HCT116 (cell line): ENCODE measurements at places on chromosomes 1 and 21. TPM values are rescaled to one million over a fixed set of nuclear protein-coding genes. Genes with fewer than 3 reads are reported as not detected.
A peak's percentile ranks its signal among the peaks of the same experiment; 100 is the strongest.

DNA sequence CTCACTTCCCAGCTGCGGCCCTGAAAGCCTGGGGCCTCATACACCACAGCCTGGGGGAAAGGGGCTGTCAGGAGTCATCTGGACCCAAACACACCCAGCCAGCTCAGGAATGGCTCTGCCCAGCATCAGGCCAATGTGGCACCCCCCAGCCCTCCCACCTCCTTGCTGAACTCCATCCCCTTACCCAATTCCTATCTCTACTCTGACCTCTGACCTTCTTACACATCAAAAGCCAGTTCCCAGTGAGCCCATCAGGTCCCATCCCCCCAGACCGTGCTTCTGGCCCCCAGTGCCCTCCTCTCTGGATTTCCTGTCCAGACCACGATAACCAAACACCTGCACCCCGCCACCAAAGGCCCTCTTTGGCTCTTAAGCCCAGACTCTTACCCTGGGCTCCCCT is 16.3 kb downstream of the CRYBG2 start:
- no peak for DNase-seq

GRCh38 chr1:89998306-89998705 is 3.4 kb downstream of the ZNF326 start:
- no peak for DNase-seq

DNA sequence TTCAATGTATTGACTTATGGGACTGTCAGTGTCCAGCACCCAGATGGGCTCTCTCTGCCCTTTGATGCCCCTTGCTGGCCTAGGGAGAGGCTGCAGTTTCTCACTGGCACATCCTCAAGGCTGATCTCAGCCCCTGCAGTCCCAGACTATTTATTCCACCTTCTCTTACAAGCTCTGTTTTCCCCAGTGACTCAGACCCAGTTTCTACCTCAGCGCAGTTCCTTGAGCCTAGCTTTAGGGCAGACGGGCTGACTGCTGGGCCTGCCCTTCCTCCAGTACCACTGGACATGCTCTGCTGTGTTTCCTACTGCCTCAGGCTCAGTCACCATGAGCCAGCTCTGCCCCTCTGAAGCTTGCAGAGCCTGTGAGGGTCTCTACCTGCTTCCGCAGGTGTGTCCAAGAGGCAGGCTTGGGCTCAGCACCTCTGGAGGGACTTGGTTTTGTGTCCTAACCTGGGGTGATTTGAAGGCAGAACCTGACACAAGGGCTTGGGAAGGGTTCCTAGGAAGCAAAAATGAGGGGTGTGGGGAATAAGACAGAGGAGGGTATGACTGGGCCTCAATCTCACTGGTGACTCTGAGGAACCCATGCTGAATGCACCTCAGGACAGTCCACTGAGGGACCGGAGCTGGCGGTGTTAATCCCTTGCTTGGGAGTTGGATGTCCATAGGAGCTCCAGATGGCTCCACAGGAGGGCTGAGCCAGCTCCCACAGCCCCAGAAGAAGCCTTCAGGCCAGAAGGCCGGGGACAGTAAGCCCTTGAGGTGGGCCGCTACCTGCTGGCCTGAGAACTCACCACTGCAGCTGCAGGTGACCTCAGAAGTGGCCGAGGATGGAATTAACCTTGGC is 689.9 kb downstream of the MATN1 start:
- no peak for DNase-seq

DNA sequence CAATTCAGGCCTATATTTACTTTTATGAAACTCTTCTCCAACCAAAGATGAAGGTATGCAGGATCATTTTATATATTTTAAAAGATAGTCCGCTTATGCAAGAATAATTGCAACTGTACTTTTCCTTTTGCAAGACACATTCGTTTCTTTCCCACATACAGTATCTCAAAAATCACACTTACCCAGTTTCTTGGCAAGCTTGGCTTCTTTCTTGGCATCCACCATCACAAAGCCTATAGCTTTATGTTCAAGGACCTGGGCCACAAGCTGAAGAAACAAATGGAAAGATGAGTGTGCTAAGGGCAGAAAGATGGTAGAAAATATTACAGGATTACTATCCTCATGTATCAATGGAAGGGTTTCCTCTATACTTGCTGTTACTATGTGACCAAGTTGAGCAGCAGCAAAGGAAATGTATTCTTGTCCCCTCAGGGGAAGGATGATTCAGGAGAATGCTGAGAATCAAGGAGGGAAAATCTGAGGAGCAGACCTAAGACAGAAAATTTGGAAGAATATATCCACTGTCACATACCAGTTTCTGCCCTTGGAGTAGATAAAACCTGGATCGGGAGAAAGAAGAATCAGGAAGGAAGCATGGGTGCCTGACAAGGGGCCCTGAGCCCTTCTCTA is 23.8 kb downstream of the CASQ2 start:
- no peak for DNase-seq

- no peak for DNase-seq
These were observed 170.2 kb downstream of the TNR start for GRCh38 chr1:175572932-175573868.

GRCh38 chr1:31562707-31563360 is 13.5 kb upstream of the TINAGL1 start:
- DNase-seq = peak; percentile 56

Gene GJA8
- total RNA-seq = not detected
